Stimulated activated CD4-positive, alpha-beta T cell treated with anti-CD3 and anti-CD28 coated beads, TNF-alpha, amount 100 ng/mL, for 1 hour (primary cell): ENCODE measurements at places on chromosomes 2 and 18.

GRCh38 chr2:149167001-149167780 is 128.7 kb downstream of the LYPD6B start:
- no peak for DNase-seq

- DNase-seq: no peak
Observed at GRCh38 chr18:22346401-22346952, 71.2 kb downstream of the CTAGE1 start.

- DNase-seq: peak; percentile 29
Observed at GRCh38 chr2:113138428-113139322, 11.3 kb downstream of the IL1RN start.

GRCh38 chr2:205682971-205683501 is 735 bp downstream of the NRP2 start:
- DNase-seq: no peak

GRCh38 chr2:64166637-64167420 is 22.6 kb upstream of the PELI1 start:
- DNase-seq: no peak

DNA sequence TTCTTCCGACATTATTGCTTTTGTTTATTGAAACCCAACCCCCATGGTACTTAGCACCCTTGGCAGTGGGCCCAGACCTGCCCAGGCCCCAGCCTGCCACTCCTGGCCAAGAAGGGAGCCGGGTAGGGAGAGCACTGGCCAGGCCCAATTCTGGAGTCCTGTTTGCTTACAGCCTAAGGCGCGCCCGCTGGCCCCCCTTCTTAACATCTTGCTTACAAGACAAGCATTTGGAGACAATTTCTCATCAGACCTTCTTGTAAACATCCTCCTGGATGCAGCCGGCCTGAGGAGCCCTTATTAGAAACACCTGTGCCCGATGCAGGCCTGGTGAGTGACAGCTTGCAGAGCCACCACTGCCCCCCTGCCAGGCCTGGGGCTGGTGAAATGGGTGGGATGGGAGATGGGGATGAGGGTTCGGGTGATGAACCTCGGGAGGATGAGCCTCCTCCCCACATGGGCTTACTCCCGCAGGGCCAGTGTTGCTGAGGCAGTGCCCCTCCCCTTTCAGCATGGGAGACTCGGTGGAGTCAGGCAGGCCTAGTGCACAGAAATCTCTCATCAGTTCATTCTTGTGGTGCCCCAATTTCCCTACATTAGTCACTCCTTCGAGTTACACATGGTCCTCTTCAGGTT is 217.5 kb downstream of the CYP26B1 start:
- DNase-seq: no peak

DNA sequence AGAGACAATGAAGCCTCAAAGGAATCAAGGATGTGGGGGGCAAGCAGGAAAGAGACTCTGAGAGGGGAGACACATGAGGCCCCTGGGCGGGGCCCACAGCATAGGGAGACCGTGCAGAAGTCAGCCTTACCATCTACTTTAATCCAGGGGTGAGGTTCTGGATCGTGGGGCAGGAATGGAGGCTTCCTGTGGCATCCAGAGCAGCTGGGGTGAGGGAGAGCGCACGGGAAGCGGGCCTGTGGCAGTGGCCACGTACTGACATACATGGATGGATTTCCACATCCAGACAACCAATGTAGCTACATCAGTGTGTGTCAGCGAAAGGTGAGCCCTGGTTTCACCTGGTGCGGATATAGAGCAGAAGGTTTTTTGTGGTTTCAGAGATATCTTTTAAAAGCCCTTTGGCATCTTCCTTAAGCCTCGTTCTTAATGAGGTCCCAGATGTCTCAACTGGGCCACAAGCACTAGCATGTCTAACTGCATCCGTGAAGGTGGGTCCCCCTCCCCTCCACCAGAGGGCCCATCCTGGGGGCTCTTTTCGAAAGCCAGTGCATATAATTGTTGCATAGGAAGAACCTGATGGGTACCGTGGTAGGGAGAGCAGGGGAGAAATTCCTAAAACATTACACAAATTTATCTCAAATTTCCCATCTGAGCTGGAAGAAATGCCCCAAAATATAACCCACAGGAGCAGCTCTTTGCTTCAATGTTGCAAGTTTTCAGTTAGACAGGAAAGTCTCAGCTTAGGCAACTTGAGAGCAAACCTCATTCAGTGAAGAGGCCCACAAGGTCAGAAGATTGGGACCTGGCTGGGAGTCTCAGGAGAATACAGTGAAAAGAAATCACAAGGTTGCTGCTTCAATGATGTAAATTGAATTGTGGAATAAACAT is 90.9 kb downstream of the SP3 start:
- DNase-seq: no peak

DNA sequence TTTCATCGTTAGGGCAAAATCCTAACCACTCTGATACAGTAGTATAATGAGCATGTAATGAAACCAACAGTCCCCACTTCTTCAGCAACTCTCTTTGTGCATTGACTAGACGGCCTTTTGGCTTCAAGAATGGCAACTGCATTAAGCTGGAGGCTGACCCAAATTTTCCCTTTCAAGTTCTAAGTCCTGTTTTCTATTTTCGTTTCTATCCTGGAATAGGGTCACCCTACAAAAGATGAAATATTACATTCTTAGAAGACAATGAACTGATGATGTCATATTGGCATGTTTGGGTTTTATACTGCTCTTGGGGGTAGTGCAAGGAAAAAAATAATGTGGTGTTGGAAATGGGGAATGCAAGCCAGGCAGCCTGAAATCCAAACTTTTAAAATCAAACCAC is 254.4 kb downstream of the ETAA1 start:
- DNase-seq: no peak

DNA sequence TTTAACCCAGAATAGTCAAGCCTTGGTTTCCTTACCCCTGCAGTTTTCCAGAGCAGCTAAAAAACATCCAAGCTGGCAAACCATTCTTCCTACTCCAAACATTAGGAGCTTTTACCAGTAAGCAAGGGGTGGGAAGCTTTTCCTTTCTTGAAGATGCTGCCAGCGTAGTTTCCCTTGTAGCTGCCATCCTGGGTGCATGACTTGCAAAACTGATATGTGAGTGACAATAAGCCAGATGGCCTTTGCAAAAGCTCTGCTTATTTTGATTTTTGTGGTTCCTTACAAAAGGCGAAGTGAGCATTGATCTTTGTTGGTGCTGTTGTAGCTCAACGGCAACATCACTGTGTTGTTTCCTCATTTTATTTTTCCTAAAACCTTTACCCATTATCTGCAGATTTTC is 138.8 kb downstream of the WDSUB1 start:
- DNase-seq: no peak

DNA sequence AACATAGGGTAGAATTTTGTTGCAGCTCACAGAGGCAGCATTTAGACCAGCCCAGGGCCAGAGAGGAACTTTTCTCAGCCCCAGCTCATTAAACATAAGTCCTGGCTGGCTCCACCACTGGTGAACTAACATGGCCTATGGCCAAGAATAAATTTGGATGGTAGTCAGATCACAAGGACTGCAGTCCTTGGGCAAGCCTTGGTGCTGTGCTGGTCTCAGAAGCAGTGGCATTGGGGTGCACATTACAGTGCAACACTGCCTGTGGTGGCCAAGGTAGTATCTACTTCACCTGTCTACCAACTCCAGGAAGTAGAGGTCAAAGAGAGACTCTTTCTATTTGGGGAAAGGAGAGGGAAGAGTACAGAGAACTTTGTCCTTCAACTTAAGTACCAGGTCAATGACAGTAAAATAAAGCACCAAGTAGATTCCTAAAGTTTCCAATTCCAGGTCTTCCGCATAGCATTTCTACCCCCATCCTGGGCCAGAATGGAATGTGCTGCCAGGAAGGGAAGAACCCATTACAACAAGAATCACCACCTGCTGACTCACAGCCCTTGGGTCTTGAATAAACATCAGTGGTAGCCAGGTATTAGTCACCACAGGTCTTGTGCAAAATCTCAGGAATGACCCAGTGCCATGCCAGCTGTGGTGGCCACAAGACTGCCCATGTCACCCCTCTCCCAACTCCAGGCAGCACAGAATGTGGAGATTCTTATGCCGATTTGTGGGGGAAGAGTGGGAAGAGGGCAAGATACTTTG is 155.4 kb upstream of the FSIP2 start:
- DNase-seq: no peak

- DNase-seq: no peak
Observed at GRCh38 chr2:203781151-203781550, 74.7 kb downstream of the CD28 start.

DNA sequence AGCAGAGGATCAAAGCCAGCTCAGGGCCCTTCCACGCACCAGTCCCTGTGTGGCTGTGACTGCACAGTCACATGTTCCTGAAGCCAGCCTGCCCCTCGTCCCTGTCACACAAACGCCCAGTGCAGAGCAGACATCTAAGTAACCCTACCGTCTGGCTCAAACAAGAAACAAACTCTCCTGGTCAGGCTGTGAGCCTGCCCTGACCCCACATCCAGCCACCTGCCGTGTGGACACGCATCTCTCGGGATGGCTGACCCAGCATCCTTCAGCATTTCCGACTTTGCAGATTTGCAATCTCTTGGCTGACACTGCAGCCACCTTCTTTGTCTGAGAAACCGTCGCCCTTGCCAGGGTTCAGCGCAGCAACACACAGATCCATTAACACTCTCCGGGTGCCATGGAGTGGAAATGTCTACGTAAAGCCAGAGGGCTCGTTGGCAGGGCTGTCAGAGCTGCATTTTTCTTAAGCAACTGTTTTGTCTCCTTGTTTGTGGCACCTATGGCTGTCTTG is 82.3 kb upstream of the ASAP2 start:
- no peak for DNase-seq

GRCh38 chr2:119723186-119723585 is 36.5 kb upstream of the PTPN4 start:
- no peak for DNase-seq

DNA sequence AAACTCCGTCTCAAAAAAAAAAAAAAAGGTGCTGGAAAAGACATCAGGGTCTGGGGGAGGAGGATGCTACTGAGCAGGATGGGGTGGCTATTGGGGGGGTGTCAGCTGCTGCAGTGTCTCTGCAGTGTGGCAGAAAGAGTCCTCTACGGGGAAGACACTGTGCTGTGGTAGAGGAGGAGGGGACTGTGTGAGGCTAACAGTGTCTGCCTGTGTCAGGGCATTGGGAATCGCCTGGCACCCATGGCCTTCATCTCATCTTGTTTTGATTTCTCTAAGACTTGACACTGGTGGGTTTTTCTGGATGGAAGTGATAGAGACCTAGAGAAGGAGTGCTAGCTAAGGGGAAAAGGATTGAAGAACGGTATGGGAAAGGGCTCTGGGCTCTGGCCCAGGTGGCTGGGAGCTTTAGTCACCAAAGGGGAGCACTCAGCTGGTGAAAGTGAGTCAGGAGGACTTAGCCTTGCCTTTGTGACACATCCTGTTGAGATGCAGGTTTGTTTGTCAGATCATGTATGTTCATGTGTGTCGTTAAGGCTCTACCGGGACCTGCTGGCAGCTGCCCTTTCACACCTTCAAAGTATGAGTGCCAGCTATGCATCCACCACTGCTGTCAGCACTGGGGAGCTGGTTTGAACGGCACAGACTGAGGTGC is 58.0 kb downstream of the FARP2 start:
- DNase-seq: no peak

GRCh38 chr2:167380094-167380493 is 491.8 kb downstream of the XIRP2 start:
- no peak for DNase-seq

- no peak for DNase-seq
Observed at GRCh38 chr2:1751767-1752725, 7.7 kb upstream of the PXDN start.

DNA sequence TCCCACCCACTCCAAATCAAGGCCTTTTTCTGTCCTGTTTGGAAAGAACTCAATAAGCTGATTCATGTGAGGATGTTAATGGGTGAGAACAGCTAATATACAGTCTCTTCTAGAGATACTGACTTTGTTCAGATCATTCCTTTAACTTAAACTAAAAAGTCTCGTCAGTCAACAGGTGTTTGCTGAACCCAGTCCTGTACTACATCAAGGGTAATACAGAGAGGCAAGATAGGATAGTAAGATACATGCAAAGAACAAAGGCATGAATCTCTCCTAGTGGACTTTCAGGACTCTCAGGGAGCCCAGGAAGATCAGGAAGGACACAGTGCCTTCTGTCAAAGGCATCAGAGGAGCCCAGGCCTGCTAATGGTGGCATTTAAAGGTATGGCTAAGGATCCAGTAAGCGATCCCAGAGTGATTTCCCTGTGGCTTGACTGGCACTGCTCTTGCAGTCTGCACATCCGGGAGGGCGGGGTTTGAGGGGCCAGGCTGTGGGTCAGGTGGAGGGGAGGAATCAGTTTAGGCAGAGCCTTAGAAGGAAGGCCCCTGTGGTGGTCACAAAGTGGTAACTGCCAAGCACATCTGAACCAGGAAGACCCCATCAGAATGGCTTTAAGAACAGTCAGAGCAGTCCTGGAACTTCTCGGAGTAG is 54.0 kb downstream of the EPAS1 start:
- DNase-seq: no peak

GRCh38 chr2:213219816-213220215 is 64.4 kb upstream of the SPAG16 start:
- DNase-seq: no peak

DNA sequence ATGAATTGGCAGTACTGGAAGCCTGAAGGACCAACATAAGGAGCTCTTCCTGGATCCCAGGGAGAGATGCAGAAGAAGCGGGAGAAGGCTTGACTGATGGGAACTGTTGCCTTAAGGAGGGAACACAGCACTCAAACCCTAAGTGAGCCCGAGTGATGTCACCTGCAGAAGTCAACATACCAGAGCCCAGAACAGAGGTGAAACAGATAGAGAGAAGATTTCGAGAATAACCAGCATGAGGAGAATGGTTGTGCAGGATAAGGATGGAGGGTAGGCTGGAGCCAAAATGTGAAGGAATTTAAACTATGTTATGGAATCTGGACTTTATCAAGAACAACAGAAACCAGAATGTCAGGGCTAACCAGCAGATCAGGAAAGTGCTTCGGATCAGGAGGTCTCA is 463.1 kb upstream of the DDX18 start:
- no peak for DNase-seq

- no peak for DNase-seq
Observed at GRCh38 chr2:7516484-7517063, 599.4 kb downstream of the RNF144A start.

- DNase-seq: no peak
Observed at GRCh38 chr18:74512321-74513053, 16.3 kb downstream of the CNDP2 start.
